ENCODE measurements at places on chromosomes 1 and 21.

- DNase-seq, result no peak
These were observed 103.0 kb upstream of the VAV3 start for GRCh38 chr1:108067884-108068540.

GRCh38 chr1:4019606-4020331, 119.7 kb upstream of the C1orf174 start:
- no peak for DNase-seq

DNA sequence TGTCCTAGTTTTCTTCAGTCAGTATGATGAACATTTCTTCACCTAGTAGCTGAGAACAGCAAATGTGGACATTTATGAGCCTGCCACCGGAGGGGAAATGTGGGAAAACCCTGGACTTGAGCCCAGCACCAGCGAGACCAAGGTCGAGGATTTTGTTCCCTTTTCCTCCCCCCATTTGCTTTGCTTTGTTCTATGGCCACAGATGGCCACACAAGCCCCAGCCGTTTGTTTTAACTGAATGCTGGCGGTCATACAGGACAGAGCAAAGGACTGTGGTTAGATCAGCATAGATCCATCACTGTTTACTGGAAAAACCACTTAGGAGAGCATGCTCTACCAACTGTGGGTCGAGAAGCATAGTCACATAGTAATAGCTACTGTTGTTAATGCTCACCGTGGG, 20.9 kb downstream of the SH2D2A start:
- no peak for DNase-seq

GRCh38 chr1:75083223-75083622, 51.0 kb upstream of the LHX8 start:
- DNase-seq, result no peak

DNA sequence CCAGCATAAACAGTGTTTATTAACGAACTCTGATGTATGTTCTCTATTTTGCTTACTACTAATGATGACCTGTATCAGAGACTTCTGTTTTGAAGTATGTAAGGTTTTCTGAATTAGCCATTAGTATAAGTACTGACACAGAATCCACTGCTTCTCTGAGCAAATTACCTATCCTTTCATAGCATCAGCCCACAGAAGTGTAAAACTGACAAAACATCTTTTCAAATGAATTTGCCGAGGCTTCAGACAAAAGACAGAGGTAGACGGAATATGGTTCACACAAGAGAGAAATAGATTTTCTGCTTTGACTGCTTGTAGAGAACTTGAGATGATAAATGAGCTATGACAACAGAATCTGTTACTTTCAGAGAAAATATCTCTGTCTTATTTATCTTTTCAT, 1051.6 kb downstream of the AMY1C start:
- no peak for DNase-seq

- DNase-seq, result no peak
These were observed 51.0 kb upstream of the ASPM start for GRCh38 chr1:197197430-197197997.

DNA sequence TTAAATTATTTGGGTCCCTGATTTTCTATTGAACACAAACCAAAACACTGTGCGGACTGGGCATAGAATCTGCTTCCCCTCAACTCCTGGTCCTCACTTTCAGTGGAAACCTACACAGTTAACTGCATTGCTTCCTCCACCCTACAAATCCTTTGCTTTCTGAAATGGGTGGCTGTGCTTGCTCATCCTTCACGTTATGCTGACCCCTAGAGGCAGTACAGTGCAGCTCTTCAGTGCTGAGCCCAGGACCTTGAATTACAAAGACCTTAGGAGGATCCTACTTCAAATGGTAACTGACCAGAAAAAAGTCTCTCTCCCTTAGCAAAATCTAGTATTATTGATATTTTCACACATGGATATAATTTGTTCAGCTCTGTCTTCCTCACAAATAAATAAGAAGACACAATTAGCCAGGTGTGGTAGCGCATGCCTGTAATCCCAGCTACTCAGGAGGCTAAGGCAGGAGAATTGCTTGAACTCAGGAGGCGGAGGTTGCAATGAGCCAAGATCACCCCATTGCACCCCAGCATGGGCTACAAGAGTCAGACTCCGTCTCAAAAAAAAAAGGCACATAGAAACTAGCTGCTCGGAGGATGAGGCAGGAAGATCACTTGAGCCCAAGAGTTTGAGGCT, 63.4 kb upstream of the L1TD1 start:
- DNase-seq, result no peak

DNA sequence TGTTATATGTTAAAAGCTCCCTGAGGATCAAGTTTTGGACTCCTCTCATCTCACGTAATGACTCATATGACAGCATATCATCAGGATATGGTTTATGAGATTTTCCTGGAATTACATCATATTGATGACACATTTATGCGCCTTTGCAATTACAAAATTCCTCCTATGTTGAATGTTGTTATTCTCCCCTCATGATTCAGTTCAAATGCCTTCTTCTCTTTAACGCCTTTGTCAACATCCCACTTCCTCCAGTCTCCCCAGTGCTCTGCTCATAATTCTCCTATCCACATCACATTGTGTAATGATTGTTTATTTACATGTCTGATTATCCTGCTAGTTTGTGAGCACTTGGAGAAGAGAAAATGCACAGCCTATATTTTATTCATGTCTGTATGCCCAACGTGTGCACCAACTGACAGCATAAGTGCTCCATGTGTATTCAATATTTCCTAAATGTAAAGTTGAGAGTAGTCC, 80.9 kb upstream of the BACH1 start:
- no peak for DNase-seq

DNA sequence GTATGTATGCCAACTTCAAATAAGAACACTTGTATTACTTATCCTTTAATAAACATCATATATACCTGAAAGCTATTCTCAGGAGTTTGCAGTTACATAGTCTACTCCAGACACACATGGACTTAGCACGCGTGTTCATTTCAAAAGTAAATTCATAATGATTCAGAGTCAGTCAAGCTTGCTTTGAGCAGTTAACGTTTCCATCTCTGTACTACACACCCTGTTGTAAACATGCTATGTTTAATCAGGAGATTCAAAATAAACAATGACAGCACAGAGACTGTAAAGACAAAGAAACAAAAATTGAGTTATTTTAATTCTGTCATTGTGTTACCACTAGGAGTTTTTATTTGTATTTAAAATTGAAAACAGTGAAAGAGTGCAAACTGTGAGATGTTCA, 119.6 kb downstream of the NRIP1 start:
- DNase-seq, result no peak

- DNase-seq, result no peak
These were observed 136.7 kb downstream of the ADSS2 start for GRCh38 chr1:244314921-244315559.

- DNase-seq, result no peak
These were observed 20.4 kb upstream of the TMEM52 start for GRCh38 chr1:1939296-1940122.

GRCh38 chr1:172487550-172487949, 43.7 kb upstream of the PIGC start:
- DNase-seq, result no peak

- DNase-seq, result no peak
These were observed 13.8 kb upstream of the FCGR2A start for GRCh38 chr1:161491472-161491871.

GRCh38 chr1:40742363-40743061, 41.1 kb upstream of the KCNQ4 start:
- DNase-seq, result no peak

DNA sequence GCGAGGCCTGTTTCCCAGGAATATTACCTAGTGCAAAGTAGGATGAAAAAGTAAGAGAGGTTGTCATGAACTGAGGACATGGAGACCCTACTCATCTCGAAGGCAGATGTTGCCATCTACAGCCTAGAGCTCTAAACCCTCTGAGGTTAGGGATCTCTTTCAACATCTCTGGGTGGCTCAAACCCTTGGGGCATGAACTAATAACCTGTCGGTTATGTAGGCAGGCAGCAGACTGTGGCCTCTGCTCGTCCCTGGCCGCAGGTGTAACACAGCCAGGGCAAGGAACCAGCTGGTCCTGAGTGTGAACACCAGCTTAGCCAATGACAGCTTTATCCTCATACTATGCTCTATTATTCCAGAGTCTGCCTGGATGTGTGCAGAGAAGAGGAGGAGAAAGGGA, 13.2 kb downstream of the CAPZB start:
- DNase-seq, result no peak

DNA sequence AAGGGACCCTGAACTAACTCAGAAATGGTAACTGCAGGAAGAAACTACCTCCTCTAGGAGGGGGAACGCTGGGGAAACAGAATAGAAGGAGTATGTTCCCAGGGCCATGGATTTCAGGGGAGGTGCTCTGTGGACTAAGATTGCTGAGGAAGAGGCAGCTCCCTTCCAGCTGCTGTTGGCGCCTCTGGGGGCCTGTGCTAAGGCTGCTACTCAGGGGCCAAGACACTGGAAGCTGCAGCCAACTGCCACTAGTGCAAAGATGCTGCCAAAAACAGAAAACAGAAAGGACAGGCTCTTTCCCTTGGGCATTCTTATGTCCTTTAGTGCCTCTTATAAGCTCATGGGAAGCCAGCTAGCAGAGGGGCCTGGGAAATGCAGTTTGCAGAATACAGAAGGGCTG, 58.0 kb upstream of the SGIP1 start:
- DNase-seq, result no peak

DNA sequence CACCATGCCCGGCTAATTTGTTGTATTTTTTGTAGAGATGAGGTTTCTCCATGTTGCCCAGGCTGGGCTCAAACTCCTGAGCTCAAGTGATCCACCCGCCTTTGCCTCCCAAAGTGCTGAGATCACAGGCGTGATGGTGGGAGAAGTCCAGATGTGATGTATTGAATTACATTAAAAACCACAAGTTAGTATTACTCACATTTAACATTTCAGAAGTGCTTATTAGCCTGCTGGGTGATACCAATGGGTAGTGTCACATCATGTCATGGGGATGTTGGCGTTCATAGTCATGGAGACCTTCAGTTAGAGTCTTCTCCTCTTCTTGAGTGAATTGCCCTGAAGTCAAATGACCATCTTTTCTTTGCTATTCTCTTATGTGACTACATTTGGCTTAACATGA, 63.6 kb upstream of the VAMP3 start:
- DNase-seq, result no peak

DNA sequence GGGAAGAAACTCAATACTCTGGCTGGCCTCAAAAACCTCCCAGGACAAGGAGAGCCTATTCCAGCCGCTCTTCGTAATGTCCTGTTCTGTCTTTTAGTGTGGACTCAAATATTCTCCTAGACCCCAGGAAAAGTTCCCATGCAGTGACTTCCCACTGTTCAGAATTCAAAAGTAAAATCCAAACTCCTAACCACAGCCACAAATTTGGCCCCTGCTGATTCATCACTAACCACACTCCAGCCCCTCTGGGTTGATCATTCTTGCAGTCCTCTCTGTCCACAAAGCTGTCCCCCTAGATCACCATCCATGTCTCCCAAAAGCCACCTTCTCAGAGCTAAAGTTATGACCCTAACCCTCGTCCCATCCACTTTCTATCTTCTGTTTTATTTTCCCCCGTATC, 5.1 kb downstream of the CTNNBIP1 start:
- no peak for DNase-seq

GRCh38 chr1:54259546-54260140, 59.7 kb downstream of the MRPL37 start:
- DNase-seq, result no peak

GRCh38 chr21:14817311-14817710, 247.5 kb downstream of the NRIP1 start:
- DNase-seq, result no peak

GRCh38 chr1:208791456-208791855, 547.3 kb upstream of the PLXNA2 start:
- DNase-seq, result no peak

DNA sequence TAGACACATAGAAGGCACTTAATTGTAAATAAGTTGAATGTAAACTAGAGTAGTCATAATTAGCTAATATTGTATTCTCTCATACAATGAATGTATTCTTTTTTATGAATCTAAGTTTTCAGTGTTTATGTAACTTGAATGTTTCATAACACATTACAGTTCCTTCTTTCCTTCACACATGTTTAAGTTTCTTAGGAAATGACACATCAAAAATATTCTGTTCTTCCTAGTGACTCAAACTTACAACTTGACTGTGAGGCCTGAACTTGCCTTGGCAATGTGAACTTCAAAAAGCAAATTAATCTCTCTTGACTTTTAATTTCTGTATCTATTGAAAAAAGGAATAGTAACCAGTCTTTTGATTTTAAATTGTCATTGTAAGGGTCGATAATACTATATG, 700.1 kb downstream of the KCNT2 start:
- DNase-seq, result no peak

- no peak for DNase-seq
These were observed 9.3 kb downstream of the GJB4 start for GRCh38 chr1:34768856-34769255.

DNA sequence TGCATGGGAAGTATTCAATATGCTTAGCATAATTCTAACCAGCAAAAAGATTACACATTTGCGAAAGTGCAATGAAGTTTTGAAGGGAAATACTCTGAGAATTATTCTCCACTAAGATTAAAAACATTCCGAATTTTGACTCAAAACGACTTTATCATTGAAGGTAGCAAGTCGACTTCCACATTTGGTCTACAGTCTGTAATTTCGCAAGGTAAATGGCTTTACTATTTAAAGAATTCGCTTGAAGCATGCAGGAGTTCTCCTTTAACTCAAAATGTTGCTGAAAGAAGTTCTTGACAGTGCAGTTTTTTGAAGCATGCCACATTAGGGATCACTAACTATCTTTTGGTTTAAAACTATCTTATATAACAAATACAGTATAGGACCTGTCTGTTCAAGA, 161.0 kb upstream of the HP1BP3 start:
- DNase-seq, result no peak

DNA sequence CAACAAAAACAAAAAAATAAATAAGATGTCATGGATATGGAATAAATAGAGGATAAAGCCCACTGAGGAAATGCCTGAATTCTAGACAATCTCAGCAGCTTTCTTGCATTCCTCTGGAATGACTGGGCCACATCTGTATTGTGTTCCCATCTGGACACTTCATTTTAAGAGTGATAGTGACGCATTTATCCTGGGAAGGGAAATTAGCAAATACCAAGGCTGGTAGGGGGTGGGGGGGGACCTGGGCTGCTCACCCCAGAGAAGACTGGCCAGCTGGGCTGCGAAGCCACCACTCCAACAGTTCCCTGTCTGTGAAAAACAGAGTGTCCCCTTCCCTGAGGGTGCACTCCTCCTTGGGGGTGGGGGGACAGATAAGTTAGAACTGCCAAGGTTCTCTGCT, 106.3 kb downstream of the HIVEP3 start:
- no peak for DNase-seq

Measured in stimulated activated CD8-positive, alpha-beta memory T cell treated with anti-CD3 and anti-CD28 coated beads, Interleukin-2, amount 100 ng/mL, for 1 hour (primary cell).